H1 (cell line): ENCODE measurements at places on chromosomes 13 and 19. TPM values are rescaled to one million over a fixed set of nuclear protein-coding genes. Genes with fewer than 3 reads are reported as not detected.

ZNF223 gene
- 1.0 and 1.7 TPM in 2 replicates for polyA plus RNA-seq

ZNF534 gene
- not detected in 2 replicates for polyA plus RNA-seq

NPAS1 gene
- 13.9 and 26.8 TPM in 2 replicates for polyA plus RNA-seq

RAB8A gene
- polyA plus RNA-seq: 52.4 and 65.8 TPM in 2 replicates

SOX1 gene
- polyA plus RNA-seq: 0.03 and 0.05 TPM in 2 replicates

RAB3A gene
- polyA plus RNA-seq: 13.6 and 18.6 TPM in 2 replicates

GNG8 gene
- not detected in 2 replicates for polyA plus RNA-seq

ZFP36 gene
- polyA plus RNA-seq: 4.0 and 7.3 TPM in 2 replicates

ZNF497 gene
- polyA plus RNA-seq: 1.4 and 2.0 TPM in 2 replicates

GRCh38 chr19:491146-491741, 5.0 kb upstream of the MADCAM1 start:
- peak; percentile 67 for DNase-seq

- DNase-seq: no peak
Measured at GRCh38 chr13:112887557-112887991, 81.4 kb upstream of the MCF2L start.

DNA sequence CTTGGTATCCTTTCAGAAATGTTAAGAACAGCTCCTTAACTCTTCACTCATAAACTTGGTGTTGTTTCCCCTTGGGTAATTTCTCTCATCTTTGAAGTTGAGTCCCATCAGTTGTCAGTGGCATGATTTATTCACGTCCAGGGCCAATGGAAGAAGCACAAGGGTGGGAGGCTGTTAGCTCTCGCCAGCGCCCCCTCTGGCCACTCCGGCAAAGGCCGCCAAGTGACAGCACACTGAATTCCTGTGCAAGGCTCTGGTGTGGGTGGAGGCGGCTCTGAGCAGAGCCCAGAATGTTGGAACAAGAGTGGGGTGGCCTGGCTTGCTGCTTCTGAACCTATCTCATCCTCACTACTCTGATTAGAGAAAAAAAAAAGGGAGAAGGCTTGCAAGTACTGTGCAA, 13.1 kb upstream of the MEDAG start:
- DNase-seq: no peak

- DNase-seq: no peak
Measured at GRCh38 chr13:105363261-105364190, 1171.9 kb downstream of the EFNB2 start.

- DNase-seq: no peak
Measured at GRCh38 chr19:41424335-41425173, 2.6 kb downstream of the B3GNT8 start.

DNA sequence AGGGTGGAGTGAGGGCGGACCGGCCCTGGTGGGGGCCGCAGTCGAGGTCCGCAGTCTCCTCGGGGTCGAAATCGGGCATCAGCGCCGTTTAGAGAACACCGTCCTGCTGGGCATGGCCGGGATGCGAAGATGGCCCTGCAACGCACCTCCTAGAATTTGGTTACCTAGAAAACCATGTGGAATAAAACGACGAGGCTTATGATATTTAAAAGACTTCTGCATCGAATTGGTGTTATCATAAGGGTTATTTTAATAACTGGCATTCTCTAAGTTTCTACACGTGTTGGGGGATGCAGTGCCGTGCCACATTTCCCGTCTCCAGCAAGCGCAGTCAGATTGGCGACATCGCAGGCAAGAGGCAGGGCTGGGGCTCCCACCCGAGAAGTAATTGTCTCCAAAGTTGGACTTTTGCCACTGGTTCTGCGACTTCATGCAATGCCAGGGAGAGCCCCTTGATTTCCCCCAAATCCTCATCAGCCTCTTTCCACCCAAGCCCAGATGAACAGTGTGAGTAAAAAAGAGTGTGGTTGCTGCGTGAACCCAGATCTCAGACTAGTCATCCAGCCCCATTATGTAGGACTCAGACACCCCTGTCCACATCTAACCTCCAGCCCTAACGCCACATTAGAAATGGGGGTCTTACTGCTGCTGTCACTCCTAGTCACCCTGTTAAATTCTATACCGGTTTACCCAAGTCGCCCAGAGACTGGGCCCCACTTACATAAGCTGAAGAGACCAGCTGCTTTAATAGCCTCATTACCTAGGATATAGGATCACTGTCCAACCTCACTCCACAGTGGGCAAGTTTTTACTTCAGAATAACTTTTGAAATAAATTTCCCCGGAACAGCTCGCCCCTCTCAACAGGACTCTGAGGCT, 571 bp upstream of the DHRS12 start:
- no peak for DNase-seq

DNA sequence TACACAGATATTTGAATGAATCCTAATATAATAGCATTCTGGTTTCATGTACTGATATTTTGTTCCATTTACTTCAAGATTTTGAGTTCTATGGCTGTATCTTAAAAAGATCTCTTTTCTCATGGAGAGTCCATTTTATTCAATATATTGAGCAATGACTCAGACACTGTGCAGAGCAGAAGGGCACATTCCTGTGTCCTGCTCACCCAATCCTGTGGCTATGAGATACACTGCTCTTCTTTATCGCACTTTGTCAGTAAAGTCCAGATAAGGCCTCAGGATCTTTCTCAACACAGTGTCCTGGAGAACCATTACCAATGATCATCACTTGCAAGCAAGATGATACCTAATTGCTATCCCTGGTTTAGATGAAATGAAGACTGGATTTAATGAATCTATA, 155.0 kb downstream of the CYSLTR2 start:
- DNase-seq: no peak

DNA sequence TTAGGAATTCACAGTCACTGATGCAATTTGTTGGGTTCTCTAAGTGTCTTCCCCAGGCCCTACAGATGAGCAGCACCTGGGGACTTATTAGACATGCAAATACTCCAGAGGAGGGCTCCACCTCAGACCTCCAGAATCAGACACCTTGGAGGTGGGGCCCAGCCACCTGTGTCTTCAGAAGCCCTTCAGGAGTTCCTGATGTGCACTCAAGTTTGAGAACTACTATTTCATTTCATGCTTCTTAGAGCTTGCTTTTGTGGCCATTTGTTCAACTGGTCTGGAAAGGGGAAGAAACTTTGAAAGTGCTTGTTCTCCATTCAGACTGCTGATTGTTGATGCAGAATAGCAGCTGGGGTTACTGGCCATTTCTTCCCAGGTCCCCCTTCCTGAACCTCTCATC, 472.0 kb downstream of the COG6 start:
- no peak for DNase-seq

DNA sequence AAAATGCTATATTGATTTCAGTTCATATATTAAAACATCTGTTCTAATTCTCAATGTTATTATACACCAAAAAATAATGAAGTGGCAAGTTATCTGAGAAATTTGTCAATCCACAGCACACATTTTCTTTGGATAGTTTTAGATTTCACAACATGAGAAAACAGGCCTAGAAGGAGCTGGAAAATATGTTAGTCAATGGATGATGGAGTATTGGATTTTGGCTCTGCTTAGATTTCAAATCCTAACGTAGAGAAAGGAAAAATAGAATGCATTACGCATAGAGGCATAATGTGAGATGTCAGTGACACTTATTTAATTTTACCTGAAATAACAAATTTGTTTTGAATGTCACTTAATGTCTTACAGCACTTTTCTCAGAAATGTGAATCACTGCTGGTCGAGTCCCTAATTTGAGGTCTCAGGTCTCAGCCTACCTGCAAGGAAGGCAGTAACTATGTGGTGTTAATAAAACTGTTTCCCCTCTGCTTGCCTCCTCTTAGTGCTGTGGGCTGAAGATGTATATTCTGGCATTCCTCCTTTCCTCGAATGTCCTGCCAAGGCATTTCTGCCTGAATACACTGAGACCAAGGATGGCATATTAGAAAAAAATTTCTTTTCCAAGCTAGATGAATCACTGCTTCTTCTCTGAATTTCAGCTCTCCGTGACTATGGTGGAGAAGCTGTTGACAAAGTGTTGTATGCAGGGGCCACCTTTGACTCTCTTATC, 232.4 kb downstream of the POSTN start:
- DNase-seq: no peak

- no peak for DNase-seq
Measured at GRCh38 chr13:67408798-67409197, 178.7 kb upstream of the PCDH9 start.

DNA sequence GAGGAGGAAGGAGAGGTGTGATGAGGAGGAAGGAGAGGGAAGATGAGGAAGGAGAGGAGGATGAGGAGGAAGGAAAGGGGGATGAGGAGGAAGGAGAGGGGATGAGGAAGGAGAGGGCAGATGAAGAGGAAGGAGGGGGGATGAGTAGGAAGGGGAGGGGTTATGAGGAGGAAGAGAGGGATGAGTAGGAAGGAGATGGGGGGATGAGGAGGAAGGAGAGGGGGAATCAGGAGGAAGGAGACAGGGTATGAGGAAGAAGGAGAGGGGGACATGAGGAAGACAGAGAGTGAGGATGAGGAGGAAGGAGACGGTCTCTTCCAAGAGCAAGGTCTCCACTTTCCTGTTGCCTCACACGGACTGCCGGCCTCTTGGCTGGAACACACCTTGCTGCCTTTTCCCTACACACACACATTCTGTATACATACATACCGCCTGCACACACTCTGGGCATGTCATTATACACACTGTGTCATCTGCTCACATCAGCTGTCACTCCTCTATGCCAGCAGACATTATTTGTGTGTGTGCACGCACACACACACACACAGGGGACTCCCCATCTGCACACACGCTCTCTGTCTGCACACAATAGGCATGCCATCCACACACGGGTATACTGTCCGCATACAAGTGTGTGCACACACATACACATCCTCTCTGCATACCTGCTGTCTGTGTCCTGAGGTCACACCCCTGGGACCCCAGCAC, 11.1 kb upstream of the VSTM2B start:
- no peak for DNase-seq

DNA sequence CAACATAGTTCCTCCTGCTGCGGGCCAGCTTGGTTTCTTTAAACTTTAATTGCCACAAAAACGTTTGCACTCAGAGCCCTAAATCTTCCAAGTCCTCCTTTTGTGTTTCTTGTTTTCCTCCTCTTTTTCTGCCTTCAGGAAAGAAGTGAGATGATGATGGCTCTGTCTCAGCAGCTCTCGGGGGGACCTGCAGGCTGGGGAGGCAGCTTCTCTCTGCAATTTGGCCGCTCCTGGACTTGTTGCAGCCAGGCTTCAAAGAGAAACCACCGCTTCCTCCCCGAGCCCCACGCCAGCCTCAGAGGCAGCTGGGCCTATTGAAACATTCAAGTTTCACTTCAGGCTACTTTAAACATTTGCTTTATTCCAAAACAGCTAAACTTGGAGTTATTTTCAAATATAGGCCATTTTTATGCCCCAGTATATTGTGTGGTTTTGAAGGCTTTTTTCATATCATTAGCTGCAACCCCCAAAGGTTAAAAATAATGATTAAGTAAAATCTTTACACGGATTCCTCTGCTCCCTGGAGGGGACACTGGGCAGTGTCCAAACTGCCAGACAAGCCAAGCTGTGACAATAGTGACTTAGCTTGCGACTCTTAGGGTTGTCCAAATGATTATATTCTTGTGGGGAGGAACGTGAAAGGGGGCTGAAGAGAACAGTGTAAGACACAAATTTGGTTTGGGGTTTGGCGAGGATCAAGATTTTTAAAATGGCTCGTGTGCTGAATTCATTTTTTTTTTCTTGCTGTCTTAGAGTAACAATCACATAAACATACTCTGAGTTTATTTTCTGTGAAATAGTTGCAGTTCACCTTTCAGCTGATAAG, 330.8 kb downstream of the DLEU7 start:
- no peak for DNase-seq

GRCh38 chr19:38221919-38222830, 1.8 kb downstream of the DPF1 start:
- no peak for DNase-seq

- DNase-seq: no peak
Measured at GRCh38 chr13:39095500-39095899, 57.2 kb downstream of the NHLRC3 start.

- DNase-seq: no peak
Measured at GRCh38 chr13:50629497-50629896, 214.0 kb downstream of the DLEU7 start.

DNA sequence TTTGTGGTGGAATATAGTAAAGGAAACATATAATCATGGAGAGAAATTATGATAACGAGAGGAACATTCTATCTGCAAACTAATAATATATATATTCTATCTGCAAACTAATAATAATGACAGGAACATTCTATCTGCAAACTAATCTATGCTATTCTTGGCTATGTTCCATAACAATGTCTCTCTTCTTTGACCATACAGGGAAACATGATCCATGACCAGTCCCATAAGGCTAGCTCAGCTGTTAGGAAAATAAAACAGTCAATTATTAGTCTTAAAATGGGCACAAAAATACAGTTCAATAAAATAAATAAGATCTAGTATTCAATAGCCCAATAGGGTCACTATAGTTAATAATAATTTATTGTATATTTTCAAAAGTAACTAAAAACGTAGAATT, 707.8 kb upstream of the PCDH20 start:
- DNase-seq: no peak

DNA sequence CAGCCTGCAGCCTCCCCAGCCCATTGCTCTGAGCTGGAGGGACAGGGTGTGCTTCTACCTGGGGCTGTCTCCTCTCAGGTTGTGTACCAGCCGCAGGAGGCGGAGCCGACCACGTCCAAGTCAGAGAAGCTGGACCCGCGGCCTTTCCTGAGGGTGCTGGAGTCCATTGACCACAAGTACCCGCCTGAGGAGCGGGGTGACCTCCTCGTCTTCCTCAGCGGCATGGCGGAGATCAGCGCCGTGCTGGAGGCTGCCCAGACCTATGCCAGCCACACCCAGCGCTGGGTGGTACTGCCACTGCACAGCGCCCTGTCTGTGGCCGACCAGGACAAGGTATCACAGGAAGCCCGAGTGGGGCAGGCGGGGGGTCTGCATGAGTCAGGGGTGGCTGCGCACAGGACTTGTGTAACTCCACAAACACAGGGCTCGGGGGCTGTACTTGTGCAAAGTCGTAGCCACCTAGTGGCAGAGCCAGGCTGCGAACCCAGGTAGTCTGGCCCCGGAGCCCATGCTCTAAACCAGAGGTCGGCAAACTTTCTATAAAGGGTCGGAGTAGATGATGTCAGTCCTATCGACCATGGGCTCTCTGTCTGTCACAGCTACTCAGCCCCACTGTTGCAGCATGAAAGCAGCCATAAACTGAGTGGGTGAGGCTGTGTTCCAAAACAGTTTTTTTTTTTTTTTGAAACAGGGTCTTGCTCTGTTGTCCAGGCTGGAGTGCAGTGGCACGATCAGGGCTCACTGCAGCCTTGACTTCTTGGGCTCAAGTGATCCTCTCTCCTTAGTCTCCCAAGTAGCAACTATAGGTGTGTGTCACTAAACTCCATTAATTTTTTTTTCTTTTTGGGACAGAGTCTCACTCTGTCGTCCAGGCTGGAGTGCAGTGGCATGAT, 8.9 kb downstream of the DHX34 start:
- DNase-seq: peak; percentile 73

DNA sequence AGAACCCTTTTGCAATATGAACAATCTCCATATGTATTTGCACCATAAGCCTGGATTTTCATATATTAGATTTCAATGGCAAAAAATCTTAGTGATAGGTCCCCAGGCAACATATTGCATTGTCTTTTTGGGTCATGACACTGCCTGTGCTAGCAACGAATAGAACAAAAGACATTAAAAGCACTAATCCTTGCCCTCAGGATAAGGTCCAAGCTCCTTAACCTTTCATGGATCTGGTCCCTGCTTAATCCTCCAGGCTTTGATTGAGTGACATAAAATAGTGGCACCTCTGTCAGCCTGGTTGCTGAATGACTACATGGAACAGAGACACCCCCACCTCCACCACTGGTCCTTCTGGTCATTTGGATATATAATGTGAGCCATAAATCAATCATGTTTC, 134.4 kb downstream of the RBM26 start:
- no peak for DNase-seq
